ENCODE measurements at places on chromosomes 1 and 21. TPM values are rescaled to one million over a fixed set of nuclear protein-coding genes. Genes with fewer than 3 reads are reported as not detected.

DNA sequence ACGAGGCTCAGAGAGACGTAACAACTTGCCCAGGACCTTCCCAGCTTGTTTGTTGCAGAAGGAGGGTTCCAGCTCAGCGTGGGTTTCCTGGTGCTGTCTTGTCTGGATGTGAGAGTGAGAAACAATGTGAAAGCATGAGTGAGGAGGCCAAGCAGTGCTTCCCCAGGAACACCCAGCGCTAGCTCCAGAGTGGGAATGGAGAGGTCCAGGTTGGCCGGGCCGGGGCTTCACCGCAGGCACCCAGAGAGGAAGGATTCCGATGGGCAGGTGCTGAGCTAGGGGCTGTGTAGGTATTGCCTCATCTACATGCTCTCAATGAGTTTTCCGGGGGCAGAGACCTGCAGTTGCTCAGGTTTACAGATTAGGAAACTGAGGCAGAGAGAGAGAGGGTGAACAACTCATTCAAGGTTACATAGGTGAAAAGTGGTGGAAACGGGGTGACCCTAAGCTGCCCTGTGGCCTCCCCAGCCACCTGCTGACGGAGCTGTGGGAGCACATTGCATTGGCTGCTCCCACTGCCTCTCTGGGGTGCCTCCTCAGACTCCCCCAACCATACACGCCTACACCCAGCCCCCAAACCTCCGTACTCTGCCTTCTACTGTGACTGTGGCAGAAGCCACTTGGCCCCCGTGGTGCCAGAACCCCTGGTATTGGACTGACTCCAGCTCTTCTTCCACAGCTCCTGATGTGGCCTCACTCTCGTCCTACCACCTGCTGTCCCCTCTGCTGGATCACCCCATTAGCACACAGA, 51.2 kb downstream of the B3GALT5 start:
- H3K36me3 ChIP-seq = no peaks in the 10 kb centered on the region
- H3K4me3 ChIP-seq = no peak overlapping the region

DNA sequence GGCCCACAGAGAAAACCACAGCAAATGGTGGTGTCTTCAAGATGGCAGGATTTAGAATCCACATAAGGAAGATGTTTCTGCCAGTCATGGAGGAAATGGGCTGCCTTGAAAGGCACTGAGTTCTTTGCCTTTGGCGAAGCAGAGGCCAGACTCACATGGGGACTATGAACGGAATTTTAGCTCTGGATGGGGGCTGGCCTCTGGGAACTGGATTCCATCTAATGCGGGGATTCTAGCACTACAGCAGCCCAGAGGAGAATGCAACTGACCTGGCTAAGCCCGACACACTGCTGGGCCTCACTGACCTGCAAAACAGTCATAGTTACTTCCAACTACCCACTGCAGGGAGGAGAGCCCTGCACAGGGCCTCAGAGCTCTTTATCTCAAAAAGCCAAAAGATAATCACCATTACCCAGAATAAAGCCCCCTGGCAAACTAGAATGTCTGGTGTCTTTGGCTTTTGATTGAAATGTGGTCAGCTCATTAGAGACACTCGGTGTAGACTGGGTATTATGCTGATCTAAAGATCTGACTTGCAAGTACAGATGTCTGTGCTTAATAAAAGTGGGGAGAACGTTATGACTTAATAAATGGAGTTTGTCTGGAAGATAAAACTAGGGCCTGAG, 11.6 kb downstream of the HCRTR1 start:
- H3K4me1 ChIP-seq = peaks cover 3% of the 10 kb centered on the region
- H3K27me3 ChIP-seq = no peaks in the 10 kb centered on the region
- H3K27ac ChIP-seq = no peak overlapping the region
- no peaks in the 10 kb centered on the region for H3K36me3 ChIP-seq
- no peak overlapping the region for H3K4me3 ChIP-seq

DNA sequence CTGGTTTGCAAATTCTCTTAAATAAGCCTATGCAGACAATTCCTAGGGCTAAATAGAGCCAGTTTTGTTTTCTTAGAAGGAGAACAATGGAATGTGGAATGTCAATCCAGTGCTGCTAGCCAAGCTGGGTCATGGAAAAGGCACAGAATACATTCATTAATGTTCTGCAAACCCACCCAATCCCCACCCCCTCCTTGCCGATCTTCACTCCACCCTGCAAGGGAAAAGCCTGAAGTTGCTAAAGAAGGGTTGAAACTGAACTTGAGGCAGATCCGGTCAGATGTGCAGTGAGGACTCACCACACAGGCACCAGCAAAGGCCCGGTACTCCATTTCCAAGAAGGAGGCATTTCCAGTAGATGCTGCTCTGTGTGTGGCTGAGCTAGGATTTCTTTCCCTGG, 179.6 kb downstream of the PLPP3 start:
- peaks cover 11% of the 10 kb centered on the region for H3K4me1 ChIP-seq
- no peak for DNase-seq
- H3K27ac ChIP-seq = no peak overlapping the region
- H3K4me3 ChIP-seq = no peak overlapping the region
- no peaks in the 10 kb centered on the region for H3K36me3 ChIP-seq

DNA sequence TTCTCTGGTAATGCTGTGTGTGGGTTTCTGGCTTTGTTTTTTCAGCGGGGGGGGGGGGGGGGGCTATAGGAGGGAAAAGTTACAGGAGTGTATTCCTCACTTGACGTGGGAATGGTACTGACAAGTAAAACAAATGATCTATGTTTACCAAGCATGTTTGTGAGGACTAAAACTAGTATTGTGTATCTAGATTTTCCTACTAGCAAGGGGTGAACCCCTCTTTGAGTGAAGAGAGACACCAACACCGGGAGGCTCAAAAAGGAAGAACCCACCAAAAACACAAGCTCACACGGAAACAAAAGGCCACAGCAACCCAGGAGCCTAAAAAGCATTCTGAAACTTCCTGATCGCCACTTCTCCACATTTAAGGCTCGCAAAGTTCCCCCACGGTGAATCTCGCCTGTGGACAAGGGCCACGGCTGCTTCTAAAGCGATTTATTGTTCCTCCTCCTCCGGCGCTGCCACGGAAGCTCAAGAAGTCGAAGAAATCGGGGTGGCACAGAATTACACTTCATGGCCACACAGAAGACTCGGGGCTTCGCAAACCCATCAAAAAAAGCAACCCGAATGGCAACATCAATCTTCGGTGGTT, 703 bp downstream of the PUM1 start:
- H3K27ac ChIP-seq = peak overlapping the region; percentile 100
- H3K27me3 ChIP-seq = no peaks in the 10 kb centered on the region
- DNase-seq = no peak
- no peaks in the 10 kb centered on the region for H3K36me3 ChIP-seq

DNA sequence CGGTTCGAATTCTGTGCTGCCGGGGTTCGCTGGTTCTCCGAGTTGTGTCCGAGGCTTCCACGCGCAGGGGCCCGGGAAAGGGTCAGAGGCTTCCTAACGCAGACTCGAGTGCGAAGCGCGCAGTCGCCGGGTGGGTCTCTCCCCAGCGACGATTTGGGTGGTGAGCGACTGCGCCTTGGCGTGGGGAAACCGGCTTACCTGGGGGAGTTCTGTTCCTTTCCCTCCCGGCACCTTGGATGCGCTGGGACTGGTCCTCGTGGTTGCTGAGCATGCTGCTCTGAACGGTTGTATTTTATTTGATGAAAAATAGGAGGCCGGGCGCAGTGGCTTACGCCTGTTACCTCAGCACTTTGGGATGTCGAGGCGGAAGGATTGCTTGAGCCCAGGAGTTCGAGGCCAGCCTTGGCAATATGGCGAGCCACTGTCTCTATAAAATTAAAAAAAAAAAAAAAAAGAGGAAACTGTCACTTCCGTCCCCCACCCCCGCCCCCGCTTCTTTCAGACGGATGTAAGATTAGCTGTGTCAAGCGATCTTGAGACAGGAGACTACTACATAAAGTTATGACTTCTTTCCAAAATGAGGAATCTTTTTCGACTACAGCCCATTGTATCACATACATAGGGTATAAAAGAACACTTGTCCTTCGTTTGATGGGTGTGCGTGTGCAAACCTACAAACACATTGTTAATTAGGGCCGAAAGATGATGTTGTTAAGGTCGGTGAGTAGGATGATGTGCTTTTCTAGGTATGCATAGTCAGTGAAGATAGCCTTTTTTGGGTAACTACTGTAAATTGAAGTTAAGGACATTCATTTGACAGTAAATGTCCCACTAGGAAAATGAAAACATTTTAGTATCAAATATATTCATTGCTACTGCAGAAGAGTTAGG, at the start of gene CCDC18:
Gene CCDC18 (plus strand): TSS at position 2 of the 891 bp plus-strand sequence. CDS start 2,638 bp downstream, outside the sequence.
- no peaks in the 10 kb centered on the region for H3K36me3 ChIP-seq
- peak within 1 kb of the TSS; percentile 97 for H3K27ac ChIP-seq
- DNase-seq = no peak
- no peaks in the 10 kb centered on the region for H3K27me3 ChIP-seq
- H3K4me1 ChIP-seq = peaks cover 7% of the 10 kb centered on the region

The RCAN3 gene
- total RNA-seq = 9.0 TPM

The KRTAP20-2 gene
- total RNA-seq = not detected

All from hepatocyte (in vitro differentiated cells).